ENCODE measurements at places on chromosomes 13 and 19. TPM values are rescaled to one million over a fixed set of nuclear protein-coding genes. Genes with fewer than 3 reads are reported as not detected.
A peak's percentile ranks its signal among the peaks of the same experiment; 100 is the strongest.

DNA sequence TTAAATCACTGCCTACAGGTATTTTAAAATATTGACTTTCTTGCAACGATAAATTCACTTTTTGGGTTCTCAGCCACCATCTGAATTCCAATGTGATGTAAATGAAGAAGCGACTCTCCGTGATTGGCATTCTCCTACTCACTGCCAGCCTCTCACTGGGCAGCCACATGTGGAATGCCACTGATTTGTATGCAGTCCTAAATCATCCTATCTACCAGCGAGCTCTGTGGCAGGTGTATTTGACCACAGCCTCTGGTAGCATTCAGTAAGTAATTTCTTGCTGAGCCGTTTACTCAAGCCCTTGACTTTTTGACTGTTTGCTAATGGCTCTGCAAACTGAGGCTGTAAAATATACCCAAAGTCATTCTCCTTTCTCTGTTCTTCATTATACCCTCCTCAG lies 559.0 kb upstream of the SLC10A2 start:
- H3K36me3 ChIP-seq, result no peaks in the 10 kb centered on the region
- H3K4me3 ChIP-seq, result no peak overlapping the region
- no peak for DNase-seq
- no peak overlapping the region for H3K27ac ChIP-seq
- H3K27me3 ChIP-seq, result no peaks in the 10 kb centered on the region
- H3K4me1 ChIP-seq, result no peaks in the 10 kb centered on the region

DNA sequence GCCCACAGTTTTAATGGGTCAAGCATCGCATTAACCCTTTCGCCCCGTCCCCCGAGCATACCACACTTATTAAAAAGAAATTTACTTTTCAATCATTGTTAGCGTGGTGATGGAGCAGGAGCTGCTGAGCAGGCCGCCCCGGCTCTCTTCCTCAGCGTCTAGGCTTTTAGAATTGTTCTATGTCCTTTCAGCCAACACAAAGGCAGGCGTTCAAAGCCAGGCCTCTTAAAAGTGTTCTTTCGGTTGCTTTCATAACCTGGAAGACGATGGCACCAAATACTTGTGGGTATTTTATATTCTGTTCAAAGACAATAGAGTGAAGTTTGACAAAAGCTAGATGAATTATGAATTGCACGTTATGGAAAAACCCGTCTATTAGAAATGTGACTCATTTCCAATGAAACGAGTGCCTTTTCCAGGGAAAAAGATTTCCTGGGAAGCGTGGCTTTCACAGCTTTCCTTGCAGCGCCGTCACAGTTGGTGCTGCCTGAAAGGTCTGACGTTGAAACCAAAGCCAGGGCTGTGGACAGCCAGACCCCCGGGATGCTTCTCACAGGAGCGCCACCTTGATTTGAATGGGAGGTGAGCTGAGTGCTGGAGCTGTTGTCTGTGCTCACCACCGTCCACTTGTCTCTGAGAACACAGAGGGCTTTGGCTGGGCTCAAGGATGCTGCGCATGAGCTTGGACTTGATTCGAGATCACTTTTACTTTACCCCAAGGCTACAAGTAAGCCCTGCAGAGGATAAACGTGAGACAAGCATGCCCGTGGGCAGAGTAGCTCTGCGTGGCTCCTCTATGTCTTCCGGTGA lies 78.8 kb downstream of the SOX1 start:
- H3K4me1 ChIP-seq, result no peaks in the 10 kb centered on the region
- DNase-seq, result no peak
- no peak overlapping the region for H3K4me3 ChIP-seq
- no peaks in the 10 kb centered on the region for H3K36me3 ChIP-seq
- no peak overlapping the region for H3K27ac ChIP-seq

Gene ZNF98
- not detected for polyA plus RNA-seq

Gene WTIP
- polyA plus RNA-seq, result not detected

Gene CASP14
- polyA plus RNA-seq, result not detected

Gene CACNG6
- polyA plus RNA-seq, result not detected

- H3K4me3 ChIP-seq, result no peak overlapping the region
- no peak for DNase-seq
Observed at GRCh38 chr13:93446238-93446637, 219.6 kb downstream of the GPC6 start.

GRCh38 chr13:37602733-37603381 lies 4.3 kb upstream of the POSTN start:
- H3K27ac ChIP-seq, result no peak overlapping the region
- no peak for DNase-seq
- H3K27me3 ChIP-seq, result no peaks in the 10 kb centered on the region
- H3K4me3 ChIP-seq, result no peak overlapping the region

DNA sequence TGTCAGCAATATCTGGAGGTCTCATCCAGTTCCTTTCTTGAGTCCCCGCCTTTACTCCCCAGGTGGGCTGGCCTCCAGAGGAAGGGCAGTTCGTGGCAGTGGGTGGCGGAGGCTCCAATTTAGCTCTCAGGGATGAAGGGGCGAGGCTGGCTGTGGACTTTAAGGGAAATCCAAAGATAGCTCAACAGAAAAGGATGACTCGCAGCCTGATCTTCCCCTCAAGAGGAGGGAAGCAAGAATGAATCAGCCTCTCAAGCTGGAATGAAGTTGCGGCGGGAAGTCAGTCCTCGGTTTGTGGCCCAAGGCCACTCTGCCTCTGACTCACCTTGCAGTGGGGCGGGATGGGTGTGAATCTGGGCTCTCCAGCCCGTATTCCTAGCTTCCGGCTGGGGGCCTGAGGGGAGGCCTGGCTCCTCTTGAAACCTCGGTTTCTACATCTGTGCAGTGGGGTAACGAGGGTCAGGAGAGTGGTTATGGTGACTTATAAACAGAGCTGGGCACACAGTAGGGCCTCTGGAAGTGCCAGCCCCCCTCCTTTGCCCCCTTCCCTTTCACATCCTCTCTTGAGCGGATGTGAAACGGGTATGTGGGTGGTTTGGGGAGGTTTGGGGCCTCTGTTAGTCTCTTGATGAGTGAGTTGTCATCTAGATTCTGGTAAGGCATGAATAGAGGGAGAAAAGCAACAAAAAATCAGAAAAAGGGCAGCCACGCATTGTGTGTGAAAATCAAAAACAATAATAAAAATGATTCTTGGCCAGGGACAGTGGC lies 10.5 kb upstream of the SMG9 start:
- DNase-seq, result peak; percentile 63
- no peaks in the 10 kb centered on the region for H3K27me3 ChIP-seq
- no peak overlapping the region for H3K4me3 ChIP-seq
- H3K4me1 ChIP-seq, result peaks cover 40% of the 10 kb centered on the region

Gene ERICH4
- polyA plus RNA-seq, result not detected

- peaks cover 14% of the 10 kb centered on the region for H3K36me3 ChIP-seq
- H3K4me1 ChIP-seq, result peaks cover 31% of the 10 kb centered on the region
- DNase-seq, result peak; percentile 82
- H3K27ac ChIP-seq, result peak within 1 kb of the TSS; percentile 21
- no peaks in the 10 kb centered on the region for H3K27me3 ChIP-seq
Observed at GRCh38 chr19:38387550-38388348, at the start of gene GGN. TSS of gene GGN (minus strand) at chr19:38388034. CDS start at chr19:38387261, 773 bp downstream.

GRCh38 chr13:99875391-99875790 lies 96.2 kb downstream of the ZIC5 start:
- DNase-seq, result no peak
- H3K4me3 ChIP-seq, result no peak overlapping the region
- no peaks in the 10 kb centered on the region for H3K36me3 ChIP-seq
- H3K27ac ChIP-seq, result no peak overlapping the region

Gene ZNF28
- 14.9 TPM for polyA plus RNA-seq

- no peak overlapping the region for H3K4me3 ChIP-seq
- no peak overlapping the region for H3K27ac ChIP-seq
- DNase-seq, result no peak
- no peaks in the 10 kb centered on the region for H3K4me1 ChIP-seq
Observed at GRCh38 chr13:69168436-69168835, 939.2 kb upstream of the ATXN8OS start.

Gene CLEC17A
- not detected for polyA plus RNA-seq

Gene C19orf25
- polyA plus RNA-seq, result 41.5 TPM

DNA sequence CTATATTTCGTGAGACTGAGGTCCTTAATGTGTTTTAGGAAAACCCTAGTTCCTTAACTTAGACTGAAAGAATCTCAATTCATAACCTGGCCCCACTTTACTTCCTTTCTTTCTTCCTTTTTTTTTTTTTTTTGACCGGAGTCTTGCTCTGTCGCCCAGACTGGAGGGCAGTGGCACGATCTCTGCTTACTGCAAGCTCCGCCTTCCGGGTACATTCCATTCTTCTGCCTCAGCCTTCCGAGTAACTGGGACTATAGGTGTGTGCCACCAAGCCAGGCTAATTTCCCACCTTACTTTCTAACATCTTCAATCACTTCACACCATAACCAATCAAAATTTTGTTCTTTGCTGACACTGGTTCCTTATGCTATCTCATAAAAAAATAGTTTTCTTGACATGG lies 2097.0 kb downstream of the PCDH9 start:
- H3K27ac ChIP-seq, result no peak overlapping the region
- no peaks in the 10 kb centered on the region for H3K36me3 ChIP-seq
- H3K4me1 ChIP-seq, result no peaks in the 10 kb centered on the region

GRCh38 chr19:14183741-14184350 lies 22.1 kb downstream of the ADGRL1 start:
- no peaks in the 10 kb centered on the region for H3K4me1 ChIP-seq
- DNase-seq, result no peak
- H3K36me3 ChIP-seq, result no peaks in the 10 kb centered on the region
- no peaks in the 10 kb centered on the region for H3K27me3 ChIP-seq

Gene TGFB1
- polyA plus RNA-seq, result 28.1 TPM

- H3K27ac ChIP-seq, result no peak overlapping the region
- H3K27me3 ChIP-seq, result no peaks in the 10 kb centered on the region
- H3K36me3 ChIP-seq, result no peaks in the 10 kb centered on the region
- no peaks in the 10 kb centered on the region for H3K4me1 ChIP-seq
- H3K4me3 ChIP-seq, result no peak overlapping the region
Observed at GRCh38 chr13:31437975-31438374, 238.2 kb downstream of the B3GLCT start.

Gene MTUS2
- polyA plus RNA-seq, result 1.1 TPM

DNA sequence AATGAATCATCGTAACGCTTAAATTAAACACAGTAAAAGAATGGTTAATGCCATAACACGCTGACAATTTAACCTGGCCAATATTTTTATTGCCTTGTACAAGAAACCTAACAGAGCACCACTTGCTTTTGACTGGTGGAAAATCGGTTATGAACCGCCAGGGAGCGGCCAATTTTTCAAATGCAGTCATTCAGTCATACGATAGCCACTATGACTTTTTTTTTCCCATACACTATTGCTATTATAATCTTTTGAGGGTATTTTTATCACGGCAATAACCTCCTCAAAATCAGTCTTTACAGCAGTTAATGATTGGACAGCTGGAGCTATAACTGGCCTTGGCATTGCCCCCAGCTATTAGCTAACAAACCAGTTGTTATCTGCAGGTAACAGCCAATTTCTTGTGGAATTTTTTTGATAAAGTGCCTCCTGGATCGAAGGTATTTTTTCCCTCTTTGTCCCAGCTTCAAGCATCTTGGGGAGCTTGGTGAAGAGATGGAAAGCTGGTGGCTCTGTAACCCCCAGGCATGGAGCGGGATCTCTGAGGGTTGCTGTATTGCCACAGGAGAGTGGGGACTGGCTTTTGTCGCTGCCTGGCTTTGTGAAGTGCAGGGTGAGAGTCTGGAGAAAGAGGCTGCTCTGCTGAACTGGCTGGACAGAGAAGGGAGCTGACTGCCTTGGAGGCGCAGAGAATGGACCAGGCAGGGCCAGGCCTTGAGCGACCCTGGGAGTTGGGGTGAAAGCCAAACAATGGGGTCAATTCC lies 198.4 kb upstream of the ZNF536 start:
- H3K27me3 ChIP-seq, result no peaks in the 10 kb centered on the region
- H3K4me3 ChIP-seq, result no peak overlapping the region
- no peak for DNase-seq
- H3K27ac ChIP-seq, result no peak overlapping the region
- H3K4me1 ChIP-seq, result no peaks in the 10 kb centered on the region

Gene BRSK1
- polyA plus RNA-seq, result not detected

Gene VSTM2B
- polyA plus RNA-seq, result not detected

DNA sequence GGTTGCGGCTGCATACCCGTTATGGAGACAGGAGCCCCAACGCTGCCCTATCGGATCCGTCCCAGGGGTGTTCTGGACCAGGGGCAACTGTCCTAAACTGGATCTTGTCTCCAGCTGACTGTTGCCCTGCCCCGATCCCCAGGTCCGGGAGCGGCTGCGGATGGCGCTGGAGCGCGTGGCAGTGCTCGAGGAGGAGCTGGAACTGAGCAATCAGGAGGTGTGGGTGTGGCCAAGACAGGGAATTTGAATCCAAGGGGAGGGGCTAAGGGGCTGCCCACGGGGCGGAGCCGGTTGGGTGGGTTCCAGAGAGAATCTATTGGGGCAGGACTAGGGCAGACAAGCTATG lies 9.9 kb downstream of the PPFIA3 start:
- no peak overlapping the region for H3K4me3 ChIP-seq
- H3K4me1 ChIP-seq, result peaks cover 23% of the 10 kb centered on the region
- H3K27ac ChIP-seq, result no peak overlapping the region
- no peaks in the 10 kb centered on the region for H3K36me3 ChIP-seq

Gene SLC10A2
- polyA plus RNA-seq, result not detected

- no peak overlapping the region for H3K4me3 ChIP-seq
- H3K4me1 ChIP-seq, result no peaks in the 10 kb centered on the region
- H3K27me3 ChIP-seq, result no peaks in the 10 kb centered on the region
- DNase-seq, result no peak
- H3K36me3 ChIP-seq, result no peaks in the 10 kb centered on the region
Observed at GRCh38 chr13:104625201-104625600, 1559.0 kb upstream of the SLC10A2 start.

GRCh38 chr19:42115219-42115618 lies 17.0 kb downstream of the POU2F2 start:
- no peak overlapping the region for H3K4me3 ChIP-seq
- DNase-seq, result no peak
- H3K36me3 ChIP-seq, result peaks cover 19% of the 10 kb centered on the region
- no peaks in the 10 kb centered on the region for H3K27me3 ChIP-seq
- no peaks in the 10 kb centered on the region for H3K4me1 ChIP-seq
- no peak overlapping the region for H3K27ac ChIP-seq

Gene PRTN3
- polyA plus RNA-seq, result not detected

DNA sequence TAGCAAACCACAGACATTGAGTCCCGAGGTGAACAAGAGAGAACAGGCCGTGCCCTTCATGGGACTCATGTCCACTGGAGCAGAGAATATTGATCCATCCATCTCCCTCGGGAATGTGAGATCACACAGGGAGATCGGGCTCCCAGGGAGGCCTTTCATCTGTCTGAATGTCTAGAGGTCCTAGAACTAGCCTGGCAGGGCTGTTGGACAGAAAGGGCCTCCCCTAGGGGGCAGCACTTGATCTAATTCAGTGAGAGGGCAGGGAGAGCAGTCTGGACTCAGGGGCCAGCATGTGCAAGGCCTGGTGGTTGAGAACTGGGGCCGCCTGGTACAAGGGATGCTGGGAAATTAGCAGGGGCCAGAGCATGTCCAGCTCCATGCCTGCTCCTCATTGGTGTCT lies 4.3 kb downstream of the RUVBL2 start:
- no peak overlapping the region for H3K4me3 ChIP-seq
- H3K36me3 ChIP-seq, result no peaks in the 10 kb centered on the region
- peak; percentile 22 for DNase-seq
- H3K27ac ChIP-seq, result no peak overlapping the region
- H3K27me3 ChIP-seq, result no peaks in the 10 kb centered on the region

Measured in CD4-positive, alpha-beta memory T cell (primary cell).